ENCODE measurements at places on chromosomes 1 and 21. TPM values are rescaled to one million over a fixed set of nuclear protein-coding genes. Genes with fewer than 3 reads are reported as not detected.

DNA sequence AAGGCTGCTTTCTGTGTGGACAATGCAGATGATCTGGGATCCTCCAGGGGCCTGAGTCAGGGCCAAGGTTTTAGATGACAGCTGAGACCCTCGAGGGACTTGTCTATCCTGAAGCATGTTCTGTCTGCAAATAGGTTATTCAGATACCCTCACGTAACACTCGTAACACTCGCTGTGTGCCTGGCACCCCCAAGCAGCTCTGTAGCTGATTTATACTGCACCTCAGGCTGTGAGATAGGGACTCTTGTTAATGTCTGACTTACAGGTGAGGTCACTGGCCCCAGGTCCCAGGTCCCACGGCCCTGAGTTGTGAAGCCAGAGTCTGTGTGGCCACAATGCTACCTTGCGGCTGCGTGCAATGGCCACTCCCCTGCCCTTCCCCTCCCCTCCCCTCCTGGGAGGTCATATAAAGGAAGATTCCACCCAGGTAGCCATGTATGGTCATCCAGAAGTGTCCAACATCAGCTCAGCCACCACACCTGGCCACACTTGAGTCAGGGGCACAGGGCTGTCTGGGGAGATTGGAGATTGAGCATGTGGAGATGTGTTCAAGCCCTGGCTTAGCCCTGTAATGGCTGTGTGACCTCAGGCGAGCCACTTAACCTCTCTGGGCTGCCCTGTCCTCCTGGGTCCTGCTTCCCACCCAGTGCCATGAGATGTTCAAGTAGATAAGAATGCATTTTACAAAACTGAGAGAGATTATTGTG is 687.7 kb downstream of the MATN1 start:
- no peaks in the 10 kb centered on the region for H3K4me1 ChIP-seq
- H3K27ac ChIP-seq, result no peak overlapping the region

DNA sequence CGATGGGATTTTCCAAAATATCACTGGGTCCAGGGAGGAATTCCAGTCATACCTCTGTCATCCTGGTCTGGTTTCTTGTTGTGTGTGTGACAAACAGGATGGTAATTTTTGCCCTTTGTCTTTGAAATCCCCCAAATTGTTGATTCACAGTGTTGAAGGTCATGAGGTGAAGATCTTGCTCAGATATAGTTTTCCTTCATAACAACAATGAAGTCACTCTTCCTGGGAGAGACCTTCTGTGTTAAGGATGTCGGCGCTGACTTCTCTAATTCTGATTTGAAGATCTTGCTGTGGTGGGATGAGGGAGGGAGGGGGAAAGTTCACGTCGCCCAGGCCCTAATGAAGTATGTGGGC is 32.2 kb upstream of the MPZL1 start:
- H3K4me3 ChIP-seq, result no peak overlapping the region
- no peaks in the 10 kb centered on the region for H3K36me3 ChIP-seq
- no peaks in the 10 kb centered on the region for H3K4me1 ChIP-seq
- no peak for DNase-seq

- H3K27ac ChIP-seq, result peak overlapping the region; percentile 96
- no peak for DNase-seq
- peaks cover 94% of the 10 kb centered on the region for H3K4me1 ChIP-seq
- no peak overlapping the region for H3K4me3 ChIP-seq
- H3K27me3 ChIP-seq, result no peaks in the 10 kb centered on the region
Measured at GRCh38 chr1:201759194-201759815, 69.7 kb upstream of the IPO9 start.

The NEGR1 gene
- total RNA-seq, result 0.62 TPM

DNA sequence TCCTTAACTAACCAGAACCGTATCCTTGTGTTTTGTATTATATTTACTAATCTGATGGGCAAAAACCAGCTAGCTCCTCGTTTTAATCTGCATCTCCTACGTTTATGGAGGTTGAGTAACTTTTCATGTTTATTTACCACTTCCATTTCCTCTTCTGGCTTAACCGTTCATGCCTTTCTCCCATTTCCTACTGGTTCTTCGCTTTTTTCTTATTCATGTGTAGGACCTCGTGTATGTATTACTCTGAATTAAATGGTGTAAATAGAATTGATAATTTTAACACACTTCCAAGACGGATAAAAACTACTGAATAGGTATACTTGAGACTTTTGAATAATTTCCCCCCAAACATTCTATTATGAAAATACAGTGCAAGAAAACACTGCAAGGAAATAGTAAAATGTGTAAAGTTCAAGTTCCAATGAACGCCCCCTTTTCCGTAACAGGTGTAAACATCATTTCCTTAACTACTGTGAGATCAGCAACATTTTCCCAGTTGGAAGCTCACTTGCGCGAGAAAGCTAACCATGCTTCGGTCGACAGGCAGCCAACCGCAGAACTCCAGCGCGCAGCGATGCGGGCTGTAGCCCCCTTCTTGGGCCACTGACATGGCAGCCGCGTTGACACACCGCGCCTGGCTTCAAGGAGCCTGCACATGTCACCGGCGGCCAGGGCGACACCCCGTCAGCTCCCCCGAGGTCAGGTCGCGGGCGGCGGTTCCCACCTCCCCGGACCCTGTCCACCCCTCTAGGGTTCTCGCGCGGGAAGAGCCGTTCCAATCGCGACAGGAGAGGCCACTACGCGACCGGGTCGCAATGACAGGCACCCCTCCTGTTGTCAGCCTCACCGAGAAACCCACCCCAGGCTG is 816 bp downstream of the EDEM3 start:
- H3K4me3 ChIP-seq, result peak overlapping the region; percentile 82
- peaks cover 14% of the 10 kb centered on the region for H3K4me1 ChIP-seq
- H3K27ac ChIP-seq, result no peak overlapping the region
- peak; percentile 79 for DNase-seq

The PIP5K1A gene
- total RNA-seq, result 81.2 TPM

The IL12RB2 gene
- total RNA-seq, result 0.06 TPM

The PLEKHA6 gene
- 1.5 TPM for total RNA-seq

The CLCNKB gene
- total RNA-seq, result 0.97 TPM

- peaks cover 53% of the 10 kb centered on the region for H3K4me1 ChIP-seq
- peaks cover 2% of the 10 kb centered on the region for H3K36me3 ChIP-seq
- no peaks in the 10 kb centered on the region for H3K27me3 ChIP-seq
Measured at GRCh38 chr1:25896266-25896665, 10.0 kb downstream of the STMN1 start.

The CFAP107 gene
- not detected for total RNA-seq

The DNALI1 gene
- 36.5 TPM for total RNA-seq

DNA sequence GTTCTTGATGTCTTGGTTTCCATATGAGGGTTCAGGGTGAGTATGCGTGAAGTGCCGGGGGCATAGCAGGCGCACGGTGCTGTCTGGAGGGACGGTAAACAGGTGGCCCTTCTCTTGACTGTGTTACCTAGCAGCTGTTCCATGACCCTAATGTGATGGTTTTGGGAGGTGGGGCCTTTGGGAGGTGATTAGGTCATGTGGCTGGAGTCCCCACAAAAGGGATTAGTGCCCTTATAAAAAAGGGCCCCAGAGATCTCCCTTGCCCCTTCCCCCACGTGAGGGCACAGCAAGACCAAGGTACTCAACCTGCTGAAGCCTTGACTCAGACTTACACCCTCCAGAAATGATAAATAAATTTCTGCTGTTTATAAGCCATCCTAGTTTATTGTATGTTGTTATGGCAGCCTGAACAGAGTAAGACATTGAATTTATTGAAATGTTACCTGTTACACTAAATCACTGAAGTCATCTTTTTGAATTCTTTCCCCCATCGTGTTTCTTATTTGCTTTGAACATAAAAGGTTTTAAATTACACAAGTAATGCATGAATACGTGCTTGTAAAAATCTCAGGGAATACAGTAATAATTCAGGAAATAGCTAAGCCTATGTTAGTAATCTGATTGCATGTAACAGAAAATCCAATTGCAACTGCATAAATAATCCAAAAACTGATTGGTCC is 15.6 kb downstream of the TRAPPC10 start:
- H3K27ac ChIP-seq, result no peak overlapping the region
- no peak overlapping the region for H3K4me3 ChIP-seq
- no peak for DNase-seq

The OPTC gene
- not detected for total RNA-seq

The AGT gene
- total RNA-seq, result 0.15 TPM

- H3K27ac ChIP-seq, result no peak overlapping the region
- H3K4me3 ChIP-seq, result no peak overlapping the region
- H3K27me3 ChIP-seq, result no peaks in the 10 kb centered on the region
- no peaks in the 10 kb centered on the region for H3K4me1 ChIP-seq
- no peak for DNase-seq
Measured at GRCh38 chr21:41559658-41560631, 52.0 kb upstream of the TMPRSS2 start.

DNA sequence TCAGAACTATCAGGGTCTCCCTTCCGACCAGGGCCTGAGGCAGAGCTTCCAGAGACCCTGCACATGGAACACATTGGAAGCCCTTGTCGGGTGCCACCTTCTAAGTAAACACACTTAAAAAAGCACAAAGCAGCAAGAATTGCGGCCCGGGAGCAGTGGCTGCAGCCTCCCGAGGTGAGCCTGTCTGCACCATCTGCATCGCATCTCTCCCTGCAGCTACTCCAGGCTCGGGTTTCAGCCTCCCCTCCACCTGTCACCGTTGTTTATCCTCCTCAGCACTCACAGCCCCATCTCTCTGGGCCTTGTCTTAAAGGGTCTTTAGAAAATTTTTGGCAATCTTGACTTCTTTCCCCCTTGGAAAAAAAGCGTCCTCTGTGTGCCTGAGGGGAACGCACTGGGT is 95.1 kb upstream of the ARHGEF16 start:
- no peaks in the 10 kb centered on the region for H3K27me3 ChIP-seq
- H3K36me3 ChIP-seq, result no peaks in the 10 kb centered on the region
- peaks cover 37% of the 10 kb centered on the region for H3K4me1 ChIP-seq

GRCh38 chr1:14340002-14340785 is 258.3 kb upstream of the KAZN start:
- no peak overlapping the region for H3K4me3 ChIP-seq
- no peak for DNase-seq
- H3K4me1 ChIP-seq, result no peaks in the 10 kb centered on the region
- H3K27ac ChIP-seq, result no peak overlapping the region

DNA sequence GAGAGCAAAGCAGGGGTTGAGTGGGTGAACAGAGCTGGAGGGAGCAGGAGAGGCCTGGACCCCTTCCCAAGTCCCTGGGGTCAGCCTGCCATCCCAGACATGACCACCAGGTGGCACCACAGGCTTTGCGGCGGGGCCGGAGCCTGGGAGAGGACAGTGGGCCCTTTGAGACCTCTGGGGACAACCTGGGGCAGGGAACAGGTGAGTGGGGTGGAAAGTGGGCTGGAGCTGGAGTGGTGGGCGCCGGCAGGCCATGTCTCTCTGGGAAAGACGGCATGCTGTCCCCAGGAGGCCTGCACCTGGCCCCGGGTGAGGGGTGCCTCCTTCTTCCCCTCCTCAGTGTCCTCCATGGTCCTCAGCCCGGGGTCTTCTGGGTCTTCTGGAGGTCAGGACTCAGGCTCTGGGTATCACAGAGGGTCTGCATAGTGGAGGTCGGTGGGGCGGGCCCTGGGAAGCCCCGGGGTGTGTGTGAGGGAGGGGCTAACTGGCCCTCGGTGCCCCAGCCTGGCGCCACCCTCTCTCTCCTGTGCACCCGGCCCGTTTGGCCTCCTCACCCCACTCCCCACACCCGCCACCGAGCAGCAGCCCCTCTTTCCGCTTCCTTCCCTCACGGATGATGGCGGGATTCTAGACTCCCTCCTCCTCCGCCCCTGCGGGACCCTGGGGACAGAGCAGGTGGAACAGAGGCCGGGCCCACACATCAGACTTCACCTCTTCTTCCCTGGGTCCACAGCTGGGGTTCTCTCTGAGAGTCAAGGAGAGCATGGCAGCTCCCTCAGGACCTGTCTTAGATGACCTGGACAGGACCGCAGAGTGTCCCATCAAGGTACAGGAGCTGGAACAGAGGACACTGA is 28.5 kb upstream of the PKP1 start:
- H3K27me3 ChIP-seq, result peaks cover 5% of the 10 kb centered on the region
- no peaks in the 10 kb centered on the region for H3K36me3 ChIP-seq
- H3K4me3 ChIP-seq, result no peak overlapping the region
- H3K27ac ChIP-seq, result no peak overlapping the region
- H3K4me1 ChIP-seq, result peaks cover 4% of the 10 kb centered on the region
- DNase-seq, result peak; percentile 70

The CELA2B gene
- not detected for total RNA-seq

The OR13G1 gene
- not detected for total RNA-seq

The PAFAH2 gene
- 16.6 TPM for total RNA-seq

The CLCA4 gene
- total RNA-seq, result not detected

DNA sequence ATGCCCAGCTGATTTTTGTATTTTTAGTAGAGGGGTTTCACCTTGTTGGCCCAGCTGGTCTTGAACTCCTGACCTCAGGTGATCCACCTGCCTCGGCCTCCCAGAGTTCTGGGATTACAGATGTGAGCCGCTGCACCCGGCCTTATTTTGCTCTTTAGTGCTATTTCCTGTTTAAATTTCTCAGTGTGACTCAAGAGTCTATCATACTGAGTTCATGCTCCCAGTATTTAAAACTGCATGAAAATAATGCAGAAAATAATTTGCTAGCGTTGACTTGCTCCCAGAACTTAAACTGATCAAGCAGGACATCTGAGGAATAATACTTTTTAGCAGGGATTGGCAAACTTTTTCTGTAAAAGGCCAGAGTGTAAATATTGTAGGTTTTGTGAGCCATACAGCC is 86.4 kb upstream of the C1orf21 start:
- peaks cover 24% of the 10 kb centered on the region for H3K4me1 ChIP-seq
- H3K27me3 ChIP-seq, result no peaks in the 10 kb centered on the region
- no peak overlapping the region for H3K4me3 ChIP-seq
- DNase-seq, result no peak
- H3K27ac ChIP-seq, result no peak overlapping the region

DNA sequence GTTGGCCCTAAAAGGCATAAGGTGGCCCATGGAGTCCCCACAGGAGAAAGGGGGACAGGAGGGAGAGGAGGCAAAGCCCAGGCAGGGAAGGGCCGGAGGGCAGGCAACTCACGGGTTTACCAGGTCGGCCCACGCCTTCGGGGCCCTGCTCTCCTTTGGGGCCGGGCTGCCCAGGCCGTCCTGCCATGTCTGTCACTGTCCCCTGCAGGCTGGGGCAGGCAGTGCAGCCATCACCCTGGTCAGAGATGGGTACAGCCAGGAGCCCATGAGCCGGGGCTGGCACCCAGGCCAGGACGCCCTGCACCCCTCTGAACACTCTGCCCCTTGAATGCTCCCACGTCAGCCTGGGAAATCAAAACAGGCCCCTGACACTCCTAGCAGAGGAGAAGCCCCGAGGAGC is 19.8 kb downstream of the COL16A1 start:
- H3K27ac ChIP-seq, result no peak overlapping the region
- no peaks in the 10 kb centered on the region for H3K4me1 ChIP-seq
- no peak overlapping the region for H3K4me3 ChIP-seq

DNA sequence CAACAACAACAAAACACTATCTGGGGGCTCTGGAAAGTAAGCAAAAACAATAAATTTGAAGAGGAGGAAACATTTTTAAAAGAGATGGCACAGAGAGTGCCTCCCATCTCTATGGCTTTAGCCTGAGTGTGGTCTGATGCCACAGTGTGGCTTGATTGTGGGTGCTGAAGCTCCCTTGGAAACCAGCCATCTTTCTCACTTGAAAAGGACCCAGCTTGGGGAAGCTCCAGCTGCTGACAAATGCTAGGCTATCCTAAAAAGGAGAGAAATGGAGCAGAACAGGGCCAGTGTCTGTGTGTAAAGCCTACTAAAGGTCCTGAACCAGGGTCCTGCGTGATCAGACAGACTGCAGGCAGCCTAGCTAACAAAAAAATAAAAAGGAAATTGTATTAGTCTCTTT is 642.0 kb upstream of the PTBP2 start:
- no peaks in the 10 kb centered on the region for H3K4me1 ChIP-seq
- no peaks in the 10 kb centered on the region for H3K27me3 ChIP-seq
- no peak for DNase-seq
- H3K36me3 ChIP-seq, result no peaks in the 10 kb centered on the region
- no peak overlapping the region for H3K4me3 ChIP-seq

The TRIM58 gene
- 0.09 TPM for total RNA-seq
